T-helper 2 cell (primary cell): ENCODE measurements at places on chromosomes 4 and X.

DNA sequence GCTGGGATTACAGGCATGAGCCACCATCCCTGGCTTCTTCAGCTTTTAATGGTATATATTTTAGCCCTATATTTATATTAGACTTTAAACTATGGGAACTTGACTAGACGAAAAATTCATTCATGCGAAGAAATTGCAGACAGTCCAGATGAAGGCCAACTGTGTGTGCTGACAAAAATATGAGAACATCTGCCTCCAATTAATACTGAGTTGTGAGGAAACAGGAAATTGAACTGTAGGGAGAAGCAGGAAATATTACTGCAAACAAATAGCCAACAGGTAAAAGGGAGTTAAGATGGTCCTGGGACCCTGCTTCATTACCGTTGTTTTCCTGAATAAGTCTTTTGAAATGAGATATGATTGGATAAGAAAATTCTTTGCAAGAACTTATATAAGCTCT is 26.3 kb downstream of the MGARP start:
- no peak for DNase-seq

DNA sequence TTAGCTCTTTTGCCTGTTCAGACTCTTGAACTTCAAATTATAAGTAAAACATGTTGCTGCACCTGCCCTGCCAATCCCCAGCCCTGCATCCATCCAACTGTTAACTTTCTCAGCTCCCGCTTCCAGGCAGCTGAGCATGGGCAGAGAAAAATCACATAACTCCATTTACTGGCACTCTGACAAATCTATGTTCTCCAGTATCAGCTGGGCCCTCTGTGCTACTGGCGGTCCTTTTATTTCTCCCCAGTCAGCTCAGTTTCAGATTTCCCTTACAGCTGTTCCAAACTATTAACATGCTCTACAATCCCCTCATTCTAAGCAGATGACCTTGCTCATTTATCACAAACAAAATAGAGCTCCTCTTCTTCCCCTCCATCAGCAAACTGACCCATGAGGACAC is 240.4 kb upstream of the TET2 start:
- DNase-seq: no peak

DNA sequence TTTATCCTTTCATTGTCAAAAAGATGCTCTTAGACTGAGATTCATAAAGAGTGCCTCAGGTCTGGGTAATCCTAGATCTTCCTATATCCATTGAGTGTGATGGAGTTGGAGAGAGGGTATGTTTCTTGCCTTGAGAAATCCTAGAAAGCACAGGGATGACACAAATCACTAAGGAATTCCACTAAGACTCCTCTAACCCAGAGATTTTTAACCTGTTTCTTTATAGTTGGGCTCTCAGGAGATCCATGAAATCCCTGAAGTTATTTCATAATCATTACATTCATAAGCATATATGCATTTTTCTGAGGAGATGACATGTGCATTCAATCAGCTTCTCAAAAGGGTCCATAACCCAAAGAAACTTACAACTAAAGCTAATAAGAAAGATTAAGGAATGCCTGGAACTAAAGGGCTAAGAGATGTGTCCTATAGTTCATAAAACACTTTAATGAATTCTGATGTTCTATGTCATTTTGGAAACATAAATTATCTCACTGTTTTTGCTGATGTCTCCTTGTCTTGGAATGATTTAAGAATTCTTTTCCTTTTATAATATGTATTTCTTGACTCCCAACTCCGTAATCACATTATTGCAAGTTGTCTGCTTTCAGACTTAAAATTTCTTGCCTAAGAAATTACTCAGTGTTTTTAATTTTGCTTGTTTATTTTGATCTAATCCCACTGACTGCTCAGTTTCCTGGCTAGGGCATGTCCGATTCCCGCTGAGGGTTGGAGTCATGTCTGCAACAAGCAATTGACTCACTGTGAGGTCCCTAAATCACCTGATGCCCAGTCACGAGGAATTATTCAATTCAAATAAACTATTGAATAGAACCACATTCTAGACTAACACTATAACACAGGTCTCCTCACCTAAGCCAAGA is 2.8 kb upstream of the AMTN start:
- DNase-seq: no peak

GRCh38 chr4:183760326-183760725 is 101.2 kb downstream of the TRAPPC11 start:
- DNase-seq: no peak

- DNase-seq: no peak
Measured at GRCh38 chr4:183354219-183354618, 32.0 kb upstream of the CLDN24 start.

DNA sequence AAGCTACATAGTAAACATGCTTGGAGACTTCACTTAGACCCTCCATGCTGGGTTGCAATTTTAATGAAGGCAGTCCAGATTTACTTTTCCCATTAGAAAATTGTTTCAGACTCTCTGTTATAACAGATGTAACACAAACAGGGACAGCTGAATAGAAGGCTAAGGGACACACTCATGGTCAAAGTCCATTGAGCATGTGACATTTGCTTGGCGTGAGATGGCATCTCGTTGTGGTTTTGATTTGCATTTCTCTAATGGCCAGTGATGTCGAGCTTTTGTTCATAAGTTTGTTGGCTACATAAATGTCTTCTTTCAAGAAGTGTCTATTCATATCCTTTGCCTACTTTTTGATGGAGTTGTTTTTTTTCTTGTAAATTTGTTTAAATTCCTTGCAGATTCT is 358.2 kb upstream of the CLNK start:
- no peak for DNase-seq

GRCh38 chr4:154560824-154561231 is 2.0 kb upstream of the FGB start:
- no peak for DNase-seq

GRCh38 chr4:78293821-78294301 is 236.7 kb downstream of the FRAS1 start:
- DNase-seq: no peak

DNA sequence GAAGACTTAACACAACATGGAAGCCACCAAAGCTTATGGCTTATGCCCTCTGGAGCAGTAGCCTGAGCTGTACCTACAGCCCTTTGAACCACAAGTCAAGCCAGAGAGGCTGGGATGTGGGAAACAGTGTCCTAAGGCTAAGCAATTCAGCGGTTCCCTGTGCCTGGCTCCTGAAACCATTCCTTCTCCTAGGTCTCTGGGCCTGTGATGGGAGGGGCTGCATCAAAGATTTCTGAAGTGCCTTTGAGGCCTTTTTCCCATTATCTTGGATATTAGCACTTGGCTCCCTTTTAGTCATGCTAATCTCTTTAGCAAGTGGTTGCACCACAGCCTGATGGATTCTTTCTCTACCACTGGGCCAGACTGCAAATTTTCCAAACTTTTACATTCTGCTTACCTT is 140.5 kb upstream of the NUDT10 start:
- DNase-seq: no peak

- no peak for DNase-seq
Measured at GRCh38 chrX:154317391-154317995, 21.9 kb downstream of the TKTL1 start.

GRCh38 chrX:24395775-24396174 is 35.3 kb downstream of the SUPT20HL1 start:
- peak; percentile 9 for DNase-seq

- no peak for DNase-seq
Measured at GRCh38 chr4:159178979-159179969, 76.4 kb downstream of the RAPGEF2 start.

DNA sequence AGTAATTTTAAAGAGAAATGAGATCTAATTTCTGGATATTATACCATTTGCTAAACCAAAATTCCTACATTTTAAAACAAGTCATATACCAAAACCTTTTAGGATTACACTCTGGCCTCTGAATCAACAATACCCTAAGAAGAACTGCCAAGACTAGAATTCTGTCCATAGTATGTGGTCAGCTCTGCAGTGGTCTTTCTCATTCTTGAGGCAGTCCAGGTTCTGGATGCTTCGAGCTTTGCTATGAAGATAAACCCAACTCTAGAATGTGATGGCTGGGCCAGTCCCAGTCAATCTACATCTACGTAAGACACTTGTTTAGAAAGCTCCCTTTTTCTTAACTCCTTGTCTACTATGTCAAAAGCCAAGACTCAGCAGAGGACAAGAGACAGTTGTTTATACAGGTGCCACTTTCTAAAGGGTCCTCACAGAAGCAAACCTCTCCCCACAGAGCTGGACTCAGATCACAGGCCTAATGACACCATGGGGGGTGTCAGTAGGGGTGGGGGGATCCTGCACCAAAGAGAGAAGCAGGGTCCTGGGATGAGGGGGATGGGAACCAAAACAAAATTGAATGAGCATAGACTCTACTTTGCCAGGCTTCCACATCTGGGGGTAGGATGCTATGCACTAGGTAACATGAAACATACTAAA is 63.2 kb downstream of the SH3RF1 start:
- DNase-seq: no peak

GRCh38 chrX:46653482-46653881 is 79.9 kb downstream of the CHST7 start:
- no peak for DNase-seq

DNA sequence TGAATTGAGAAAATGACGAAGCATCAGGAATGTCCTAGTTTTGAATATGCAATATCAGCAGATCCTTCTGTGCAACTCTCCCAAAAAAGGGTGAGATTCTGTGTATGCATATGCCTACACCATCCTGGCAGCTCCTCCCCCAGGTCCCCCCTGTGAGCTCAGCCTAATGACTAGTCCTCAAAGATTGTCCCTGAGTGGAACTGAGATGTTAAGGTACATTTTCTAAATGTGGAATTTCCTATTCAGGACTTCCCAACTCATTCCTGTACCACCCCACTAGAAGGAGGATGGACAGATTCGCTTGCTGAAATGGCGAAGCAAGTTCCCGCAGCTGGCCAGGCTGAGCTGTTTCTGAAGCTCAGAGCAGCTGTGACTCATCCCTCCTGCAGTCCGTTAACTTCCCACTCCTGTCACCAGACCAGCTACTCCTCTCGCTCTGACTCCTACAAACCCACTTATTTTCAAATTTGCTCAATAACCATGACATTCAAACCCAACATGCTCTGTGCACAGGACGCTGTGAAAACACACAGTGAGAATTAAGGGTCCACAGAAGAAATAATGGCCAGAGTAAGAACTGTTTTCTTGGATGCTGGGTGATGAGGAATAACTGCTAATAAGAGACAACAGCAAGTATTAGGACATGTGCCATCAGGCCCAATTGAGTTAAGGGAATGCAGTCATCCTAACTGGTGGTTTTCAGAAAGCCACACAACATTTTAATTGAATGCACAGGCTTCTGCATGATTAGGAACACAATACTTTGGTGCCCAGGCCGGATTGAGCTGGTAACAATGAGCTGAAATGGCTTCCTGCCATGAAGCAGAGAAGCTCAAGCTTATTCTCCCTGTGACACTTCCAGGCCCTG is 40.0 kb upstream of the IRF2 start:
- peak; percentile 62 for DNase-seq

GRCh38 chrX:110118530-110118929 is 115.6 kb downstream of the TMEM164 start:
- no peak for DNase-seq

DNA sequence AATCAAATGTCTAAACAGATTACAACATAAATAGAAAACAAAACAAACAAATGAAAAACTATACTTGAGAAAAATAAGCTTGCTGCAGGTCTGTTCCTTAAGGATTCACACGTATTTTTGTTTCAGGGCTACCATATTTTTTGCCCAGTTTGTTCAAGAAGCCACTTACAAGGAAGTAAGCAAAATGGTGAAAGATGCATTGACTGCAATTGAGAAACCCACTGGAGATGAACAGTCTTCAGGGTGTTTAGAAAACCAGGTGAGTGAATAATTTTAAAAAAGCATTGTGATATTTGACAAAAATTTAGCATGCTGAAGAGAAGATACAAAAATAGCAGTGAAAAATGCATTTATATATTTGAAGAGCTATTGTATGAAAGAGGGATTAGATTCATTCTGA is 2.0 kb downstream of the AFP start:
- DNase-seq: no peak
